ENCODE measurements at places on chromosomes 5 and 9.

DNA sequence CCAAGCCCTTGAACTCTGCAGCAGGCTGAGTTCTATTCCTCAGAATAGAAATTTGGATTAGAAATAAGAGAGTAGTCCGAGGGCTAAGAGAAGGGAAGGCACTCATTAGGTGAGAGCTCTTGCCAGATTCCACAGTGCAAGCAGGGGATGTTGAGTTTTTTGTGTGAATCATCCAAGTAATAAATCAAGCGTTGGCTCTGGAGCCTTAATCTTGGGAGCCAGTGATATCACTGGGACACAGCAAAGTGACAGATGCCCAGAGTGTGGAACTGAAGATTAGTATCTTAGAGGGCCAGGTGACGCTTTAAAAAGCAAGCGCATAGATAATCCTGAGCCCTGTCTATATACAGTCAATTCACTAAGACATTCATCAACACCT lies 60.3 kb downstream of the FOXD1 start:
- no peak for DNase-seq

GRCh38 chr9:135565141-135565628 lies 3.6 kb downstream of the PAEP start:
- DNase-seq = no peak

- DNase-seq = no peak
Observed at GRCh38 chr9:99075246-99075912, 29.5 kb upstream of the TGFBR1 start.

- no peak for DNase-seq
Observed at GRCh38 chr5:76582230-76583162, 40.7 kb downstream of the F2RL2 start.

DNA sequence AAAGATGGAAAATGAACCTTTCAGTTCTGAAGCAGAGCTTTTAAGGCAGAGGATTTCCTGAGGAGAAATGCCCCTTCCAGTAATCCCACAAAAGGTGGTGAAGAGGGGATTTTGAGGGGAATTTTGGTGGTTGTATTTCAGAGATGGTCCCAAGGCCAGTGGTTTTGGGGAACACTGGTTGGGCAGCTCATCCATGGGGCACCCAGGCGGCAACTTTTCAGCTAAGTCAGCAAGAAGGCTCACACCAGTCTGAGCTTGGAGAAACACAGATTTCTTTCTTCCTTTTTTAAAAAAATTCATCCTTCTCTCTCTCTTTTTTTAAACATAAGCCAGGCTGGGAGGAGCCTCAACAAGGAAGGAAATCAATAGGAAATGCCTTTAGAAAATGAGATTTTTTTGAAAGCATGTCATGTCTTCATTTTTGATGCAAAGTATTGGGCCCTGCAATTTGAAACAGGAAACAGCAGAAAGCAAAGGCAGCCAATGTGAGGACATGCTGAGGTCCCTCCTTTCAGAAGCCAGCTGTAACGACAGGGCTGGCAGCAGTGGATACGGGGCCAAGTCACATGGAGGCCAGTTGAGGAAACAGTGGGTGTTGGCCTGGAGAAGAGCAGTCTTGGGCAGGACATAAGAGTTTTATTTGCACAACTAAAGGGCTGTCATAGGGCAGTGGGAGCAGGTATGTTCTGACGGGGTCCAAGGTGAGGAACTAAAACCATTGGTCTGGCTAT lies 155.3 kb upstream of the KLF4 start:
- DNase-seq = no peak

DNA sequence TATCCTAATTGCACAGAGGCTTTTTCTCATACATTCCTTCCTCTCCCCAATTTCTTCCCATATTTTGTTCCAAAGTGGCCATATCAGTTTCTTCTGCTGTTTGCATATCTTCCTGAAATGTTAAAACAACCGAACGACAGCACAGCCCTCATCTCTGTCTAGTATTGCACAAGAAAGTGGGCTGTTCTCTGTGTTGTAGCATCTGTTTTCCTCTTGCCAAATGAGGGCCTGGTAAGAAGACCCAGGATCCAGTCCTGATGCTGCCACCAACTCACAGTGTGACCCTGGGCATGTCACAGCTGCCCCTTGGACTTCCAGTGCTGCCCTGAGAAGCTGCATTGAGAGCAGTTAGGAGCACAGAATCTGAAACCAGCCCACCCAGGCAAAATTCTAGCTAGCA lies 4.1 kb downstream of the SLC31A2 start:
- no peak for DNase-seq

GRCh38 chr9:127154390-127155191 lies 32.2 kb upstream of the ANGPTL2 start:
- no peak for DNase-seq

DNA sequence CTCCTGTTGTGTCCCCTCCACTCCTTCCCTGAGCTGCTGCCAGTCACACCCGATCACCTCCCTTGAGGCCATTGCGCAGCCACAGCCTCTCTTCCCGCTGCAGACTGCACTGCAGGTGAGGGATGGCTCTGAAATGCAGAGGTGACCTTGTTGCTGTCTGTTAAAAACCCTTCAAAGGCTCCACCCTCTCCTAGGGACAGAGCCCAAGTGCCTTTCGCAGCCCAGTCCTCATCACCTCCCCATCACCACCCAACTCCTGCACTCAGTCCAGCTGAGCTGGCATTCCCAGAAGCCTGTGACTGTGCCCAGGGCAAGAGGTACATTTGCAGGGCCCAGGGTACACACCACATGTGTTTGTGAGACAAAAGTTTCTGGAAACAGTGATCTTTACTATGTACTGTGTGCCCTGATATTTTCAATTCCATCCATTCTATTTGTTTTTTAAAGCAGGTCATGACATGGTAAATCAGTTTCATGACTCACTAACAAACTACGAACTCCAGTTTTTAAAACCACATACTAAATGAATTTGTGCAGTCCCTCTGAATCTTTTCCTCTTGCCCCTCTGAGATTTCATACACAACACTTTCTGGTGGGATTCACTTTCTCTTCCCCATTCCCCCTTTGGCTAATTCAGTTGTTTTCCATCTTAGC lies 73.0 kb upstream of the SPOCK1 start:
- no peak for DNase-seq

DNA sequence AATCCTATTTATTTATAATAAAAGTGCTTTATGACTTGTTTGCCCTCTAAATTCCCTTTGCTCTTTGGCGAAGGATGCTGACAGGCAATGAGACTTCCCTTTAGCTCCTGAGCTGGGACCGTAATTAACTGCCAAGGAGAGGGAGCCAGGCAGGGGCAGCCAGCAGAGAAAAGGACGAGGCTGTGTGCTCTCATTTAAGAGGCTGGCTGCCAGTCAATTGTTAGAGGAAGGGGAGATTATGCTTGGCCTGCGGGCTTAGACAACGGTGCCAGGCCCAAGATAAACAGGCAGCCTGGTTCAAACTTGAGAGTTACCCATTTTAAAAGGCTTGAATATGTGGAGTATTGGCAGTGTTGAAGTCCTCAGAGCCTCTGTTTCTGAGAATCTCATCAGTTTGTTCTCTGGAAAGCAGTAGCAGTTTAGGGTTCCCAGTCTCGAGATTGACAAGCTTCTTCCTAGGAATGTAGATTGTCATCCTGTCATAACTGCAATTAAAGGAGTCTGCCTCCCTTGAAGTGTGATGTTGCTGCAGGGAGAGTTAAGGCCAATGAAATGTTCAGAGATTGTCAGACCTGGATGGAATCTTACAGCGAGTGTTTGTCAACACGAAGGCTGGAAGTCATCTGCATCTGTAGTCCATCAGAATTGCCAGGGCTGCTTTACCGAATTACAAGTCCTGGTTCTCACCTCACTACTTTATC lies 113.2 kb downstream of the JAKMIP2 start:
- no peak for DNase-seq

- DNase-seq = no peak
Observed at GRCh38 chr9:109143881-109144562, 23.0 kb downstream of the FRRS1L start.

GRCh38 chr9:89686126-89686525 lies 81.3 kb downstream of the GADD45G start:
- DNase-seq = peak; percentile 82

- no peak for DNase-seq
Observed at GRCh38 chr9:82590845-82591244, 472.1 kb downstream of the RASEF start.

DNA sequence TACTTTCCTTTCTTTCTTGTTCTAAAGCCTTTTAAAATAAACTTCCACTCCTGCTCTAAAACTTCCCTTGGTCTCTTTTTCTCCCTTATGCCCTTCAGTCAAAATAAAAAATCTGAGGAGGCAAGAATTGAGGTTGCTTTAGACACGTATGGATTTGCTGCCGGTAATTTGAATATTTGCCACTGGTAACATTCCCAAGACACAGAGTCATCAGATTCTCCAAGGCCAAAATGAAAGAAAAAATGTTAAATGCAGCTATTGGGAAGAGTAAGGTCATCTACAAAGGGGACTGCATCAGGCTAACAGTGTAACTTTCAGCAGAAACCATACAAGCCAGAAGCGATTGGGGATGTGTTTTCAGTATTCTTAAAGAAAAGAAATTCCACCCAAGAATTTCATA lies 311.1 kb downstream of the CDH18 start:
- no peak for DNase-seq

- DNase-seq = peak; percentile 50
Observed at GRCh38 chr9:79660615-79661014, 88.8 kb downstream of the TLE4 start.

DNA sequence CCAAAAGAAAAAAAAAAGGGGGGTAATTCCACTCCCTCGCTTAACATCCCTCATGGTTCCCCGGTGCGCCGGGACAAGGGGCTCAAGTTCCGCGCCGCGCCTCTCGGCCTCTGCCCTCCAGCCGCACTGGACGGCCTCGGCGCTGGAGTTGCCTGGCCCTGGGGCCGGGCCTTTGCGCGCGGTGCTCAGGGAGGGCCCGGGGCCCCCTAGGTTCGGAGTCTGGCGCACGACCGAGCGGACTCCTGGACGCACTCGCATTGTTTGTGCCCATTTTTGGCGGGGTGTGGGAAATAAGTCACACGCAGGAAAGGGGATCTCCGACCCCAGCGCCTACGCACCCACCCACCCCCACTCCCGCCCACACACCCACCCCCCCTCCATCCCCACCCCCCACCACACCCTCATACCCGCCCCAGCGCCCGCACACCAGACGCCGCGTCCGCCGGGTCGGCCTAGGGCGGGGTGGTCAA lies 381 bp downstream of the MED22 start:
- DNase-seq = no peak

DNA sequence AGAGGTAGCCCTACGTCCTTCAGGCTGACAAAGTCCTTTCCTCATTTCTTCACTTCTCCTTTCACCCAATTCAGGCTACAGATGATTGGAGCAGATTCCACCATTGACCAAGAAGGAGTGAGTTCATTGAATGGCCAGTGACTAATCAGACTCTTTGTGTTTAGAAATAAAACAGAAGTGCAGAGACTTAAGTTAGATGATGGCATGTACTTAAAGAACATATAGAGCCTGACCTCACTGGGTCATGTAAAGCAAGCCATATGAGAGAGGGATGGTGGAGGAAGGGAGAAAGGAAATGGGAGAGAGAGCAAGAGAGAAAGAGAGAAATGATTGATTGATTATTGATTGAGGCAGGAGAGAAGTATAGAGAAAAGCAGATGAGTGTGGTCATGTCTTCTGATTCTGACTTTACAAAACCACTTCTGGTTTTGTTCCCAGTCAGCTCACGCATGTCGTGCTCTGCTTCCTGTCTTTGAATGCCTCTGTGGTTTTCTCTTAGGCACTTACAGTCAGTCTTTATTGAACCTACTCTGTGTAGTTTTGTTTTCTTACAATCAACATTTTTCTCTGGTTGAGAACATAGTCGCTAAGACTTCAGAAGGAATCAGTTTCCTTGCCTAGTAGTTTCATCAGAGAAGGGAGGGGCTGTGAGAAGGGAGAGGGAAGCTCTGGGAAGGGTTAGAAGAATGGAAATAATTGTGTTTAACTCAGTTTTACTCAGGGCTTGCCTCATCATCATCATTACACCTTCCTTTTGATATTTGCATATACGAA lies 149.2 kb upstream of the KLF9 start:
- no peak for DNase-seq

DNA sequence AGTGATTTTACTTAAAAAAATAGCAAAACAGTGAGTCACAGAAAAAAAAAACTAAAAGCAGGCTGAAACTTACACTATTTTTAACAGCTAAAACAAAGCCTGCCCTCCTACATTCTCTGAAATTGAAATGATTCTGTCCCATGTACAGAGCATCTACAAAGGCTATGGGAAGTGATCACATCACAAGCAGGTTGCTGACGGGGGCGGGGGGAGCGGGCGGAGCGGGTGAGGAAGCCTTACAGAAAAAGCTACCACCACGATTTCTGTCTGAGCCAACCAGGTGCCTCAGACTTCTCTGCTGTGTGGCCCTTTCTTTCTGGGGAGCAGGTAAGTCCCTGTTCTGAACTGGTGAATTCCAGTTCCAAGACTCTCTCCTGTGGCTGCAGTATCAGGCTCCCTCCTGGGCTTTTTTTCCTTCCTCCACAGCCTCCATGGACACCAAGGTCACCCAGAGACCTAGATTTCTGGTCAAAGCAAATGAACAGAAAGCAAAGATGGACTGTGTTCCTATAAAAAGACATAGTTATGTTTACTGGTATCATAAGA lies 104.9 kb downstream of the ANKRD18B start:
- no peak for DNase-seq

GRCh38 chr5:14063691-14064090 lies 79.5 kb upstream of the TRIO start:
- no peak for DNase-seq

- no peak for DNase-seq
Observed at GRCh38 chr9:131099102-131099606, 2.8 kb downstream of the AIF1L start.

DNA sequence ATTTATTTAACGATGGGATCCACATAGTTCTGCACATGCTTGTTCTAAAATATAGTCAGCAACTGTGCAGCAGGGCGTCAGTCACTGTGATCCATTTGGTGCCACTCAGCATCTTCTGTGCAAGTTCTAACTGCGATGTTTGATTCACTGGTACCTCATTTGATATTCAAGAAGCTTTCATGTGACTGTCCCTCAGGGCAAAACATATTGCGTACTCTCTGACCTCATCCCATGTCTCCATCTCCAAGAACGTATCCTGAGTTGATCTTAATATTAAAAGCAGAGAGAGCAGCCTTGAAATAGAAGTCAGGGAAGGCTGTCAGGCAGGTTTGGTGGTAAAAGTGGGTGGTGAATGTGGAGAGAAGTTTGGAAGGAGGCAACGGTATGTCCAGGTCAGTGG lies 116.5 kb upstream of the ATP10B start:
- DNase-seq = no peak

- DNase-seq = no peak
Observed at GRCh38 chr5:101418713-101419118, 515.6 kb upstream of the ST8SIA4 start.

DNA sequence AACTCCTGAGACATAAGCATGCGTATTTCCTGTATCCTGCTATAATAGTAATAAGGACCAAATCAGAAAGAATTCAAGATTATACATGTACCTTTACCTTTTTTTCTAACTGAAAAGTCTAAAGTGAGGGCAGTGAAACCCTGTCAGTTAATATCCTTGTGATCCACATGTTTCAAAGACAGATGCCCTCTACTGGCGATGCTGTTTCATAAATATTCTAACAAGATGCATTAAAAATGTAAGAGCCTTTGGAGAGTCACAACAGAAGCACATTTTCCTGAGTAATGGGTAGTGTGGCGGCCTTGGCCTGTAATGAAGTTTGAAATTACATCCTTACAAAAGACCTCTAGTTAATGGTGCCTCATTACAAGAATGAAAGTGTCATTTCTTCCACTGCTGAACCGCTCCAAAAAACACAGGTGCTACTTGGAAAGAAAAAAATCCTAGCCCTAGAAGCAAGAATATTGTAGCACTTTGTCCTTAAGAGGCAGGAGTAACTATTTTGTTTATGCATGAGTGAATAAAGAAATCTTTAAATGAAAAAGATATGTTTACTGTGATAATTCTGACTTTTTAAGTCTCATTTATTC lies 232.6 kb downstream of the EPB41L4A start:
- peak; percentile 70 for DNase-seq
